Umbilical cord (tissue), 2 donors: ENCODE measurements at places on chromosomes 1 and 21.

GRCh38 chr1:96973605-96974004, 252.0 kb downstream of the PTBP2 start:
- no peak for DNase-seq

DNA sequence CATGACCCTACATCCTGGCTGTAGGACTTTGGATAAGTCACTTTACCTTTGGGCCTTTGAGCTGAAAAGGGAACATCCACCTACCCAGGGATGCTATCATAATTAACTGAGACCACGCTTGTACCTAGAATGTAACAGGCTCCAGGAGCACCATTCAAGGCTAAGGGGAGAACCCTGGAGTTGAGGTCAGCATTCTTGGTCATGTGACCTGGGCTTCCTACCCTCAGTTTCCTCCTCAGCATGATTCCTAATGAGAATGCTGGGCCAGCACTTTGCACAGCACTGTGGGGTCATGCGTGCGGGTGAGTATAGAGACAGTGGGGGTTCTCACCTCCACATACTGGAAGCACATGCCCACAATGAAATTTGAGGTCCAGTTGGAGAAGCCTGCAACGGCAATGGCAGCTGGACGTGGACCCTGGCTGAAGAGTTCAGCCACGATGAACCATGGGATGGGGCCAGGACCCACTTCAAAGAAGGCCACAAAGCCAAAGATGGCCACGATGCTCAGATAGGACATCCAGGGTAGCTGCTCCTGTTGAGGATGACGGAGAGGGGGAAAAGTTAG, 31.3 kb downstream of the SLC2A1 start:
- no peak for DNase-seq

- no peak for DNase-seq
These were observed 60.2 kb downstream of the TOMM20 start for GRCh38 chr1:235068158-235069121.

- DNase-seq: peak; percentile 76
These were observed at the start of gene RNF207 for GRCh38 chr1:6205849-6206519. RNF207 (plus strand) TSS chr1:6206119; CDS start chr1:6206536, 417 bp downstream.

DNA sequence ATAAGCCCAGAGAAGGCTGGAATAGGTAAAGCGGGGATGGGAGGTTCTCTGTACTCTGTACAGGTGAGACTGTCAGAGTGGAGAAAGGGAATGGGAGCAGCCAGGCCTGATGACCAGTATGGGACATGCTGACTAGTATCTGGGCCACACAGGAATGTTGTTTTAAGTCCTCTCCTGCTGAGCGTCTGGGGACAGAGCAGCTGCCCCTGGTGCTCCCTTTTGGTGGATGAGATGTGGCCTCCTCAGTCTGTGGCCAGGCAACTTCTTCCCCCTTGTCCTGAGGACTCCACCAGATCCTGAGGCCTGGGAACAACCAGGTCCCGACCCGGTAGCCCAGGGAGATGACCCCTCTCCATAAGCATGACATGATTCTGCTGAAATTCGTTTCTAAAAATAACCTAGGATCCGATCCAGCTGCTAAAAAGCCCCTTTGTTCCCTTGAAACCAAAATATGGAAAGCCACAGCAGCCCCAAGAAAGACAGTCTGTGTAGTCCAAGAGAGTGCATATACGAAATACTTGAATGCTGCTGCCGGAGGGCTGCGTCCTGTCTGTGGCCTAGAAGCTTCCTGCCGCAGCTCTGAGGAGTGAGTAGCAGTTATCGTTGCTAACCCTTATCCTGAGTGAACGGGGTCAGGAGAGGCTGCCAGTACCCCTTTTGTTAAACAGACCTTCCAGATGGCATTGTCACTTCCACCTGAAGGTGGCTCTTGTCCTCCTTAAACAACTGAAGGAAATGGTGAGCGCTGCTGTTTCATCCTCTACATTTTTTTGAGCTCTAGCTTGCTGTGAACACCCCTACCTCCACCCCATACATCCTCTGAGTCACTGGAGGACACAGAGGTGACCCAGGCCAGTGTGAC, 47.1 kb downstream of the ATP2B4 start:
- DNase-seq: peak; percentile 83

GRCh38 chr1:183021405-183022201, 1.6 kb upstream of the LAMC1 start:
- DNase-seq: no peak

GRCh38 chr1:231931846-231932454, 305.4 kb downstream of the DISC1 start:
- no peak for DNase-seq

DNA sequence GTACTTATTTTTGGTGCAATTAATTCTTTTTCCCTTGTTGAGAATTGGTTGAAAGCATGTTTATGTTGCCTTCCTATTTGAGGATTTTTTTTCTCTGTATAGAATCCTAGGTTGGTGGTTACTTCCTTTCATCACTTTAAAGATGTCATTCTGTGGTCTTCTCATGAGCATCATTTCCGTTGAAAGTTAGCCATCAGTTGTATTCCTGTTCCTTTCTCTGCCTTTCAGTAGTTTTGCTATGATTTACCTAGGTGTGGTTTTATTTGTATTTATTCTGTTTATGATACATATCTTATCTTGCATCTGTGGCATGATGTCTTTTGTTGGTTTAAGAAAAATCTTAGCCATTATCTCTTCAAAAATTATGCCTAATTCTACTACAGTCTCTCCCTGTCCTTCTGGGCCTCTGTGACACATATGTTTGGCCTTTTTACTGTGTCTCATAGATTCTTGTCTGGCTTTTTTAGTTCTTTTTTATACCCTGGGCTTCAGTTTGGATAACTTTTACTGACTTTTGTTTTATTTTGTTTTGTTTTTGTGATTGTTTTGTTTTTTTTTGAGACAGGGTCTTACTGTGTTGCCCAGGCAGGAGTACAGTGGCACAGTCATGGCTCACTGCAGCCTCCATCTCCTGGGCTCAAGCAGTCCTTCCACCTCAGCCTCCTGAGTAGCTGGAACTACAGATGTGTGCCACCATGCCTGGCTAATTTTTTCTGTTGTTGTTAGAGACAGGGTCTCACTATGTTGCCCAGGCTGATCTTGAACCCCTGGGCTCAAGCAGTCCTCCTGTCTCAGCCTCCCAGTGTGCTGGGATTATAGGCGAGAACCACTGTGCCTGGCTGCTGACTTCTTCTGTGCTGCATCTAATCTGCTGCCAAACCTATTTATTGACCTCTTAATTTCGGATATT, 24.1 kb downstream of the PTGFRN start:
- no peak for DNase-seq

DNA sequence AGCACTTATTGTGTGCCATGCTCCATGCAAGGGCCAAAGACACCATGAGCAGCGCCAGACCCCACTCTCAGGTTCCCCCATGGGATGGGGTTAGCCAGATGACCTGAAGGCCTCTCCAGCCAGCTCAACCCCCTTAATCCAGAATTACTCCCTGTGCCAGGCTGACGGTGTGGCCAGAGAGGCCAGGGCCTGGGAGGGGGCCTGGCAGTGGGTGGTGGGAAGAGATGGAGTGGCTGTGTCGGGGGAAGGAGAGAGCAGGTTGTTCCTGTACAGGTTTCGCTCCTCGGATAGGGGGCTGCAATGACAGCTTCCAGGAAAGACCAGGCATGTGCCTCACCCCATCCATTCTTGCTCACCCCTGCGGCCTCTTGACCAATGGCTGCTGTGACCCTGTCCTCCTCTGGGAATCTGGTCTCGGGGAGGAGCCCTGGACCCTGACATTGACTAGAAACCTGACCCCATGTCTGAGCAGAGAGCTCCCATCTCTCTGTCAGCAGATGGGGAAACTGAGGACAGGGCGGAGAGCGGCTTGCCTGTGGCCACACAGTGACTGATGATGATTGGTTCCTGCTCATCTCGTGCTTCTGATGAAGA, 345.3 kb downstream of the MATN1 start:
- DNase-seq: no peak

GRCh38 chr1:59022199-59022598, 238.4 kb upstream of the JUN start:
- no peak for DNase-seq

DNA sequence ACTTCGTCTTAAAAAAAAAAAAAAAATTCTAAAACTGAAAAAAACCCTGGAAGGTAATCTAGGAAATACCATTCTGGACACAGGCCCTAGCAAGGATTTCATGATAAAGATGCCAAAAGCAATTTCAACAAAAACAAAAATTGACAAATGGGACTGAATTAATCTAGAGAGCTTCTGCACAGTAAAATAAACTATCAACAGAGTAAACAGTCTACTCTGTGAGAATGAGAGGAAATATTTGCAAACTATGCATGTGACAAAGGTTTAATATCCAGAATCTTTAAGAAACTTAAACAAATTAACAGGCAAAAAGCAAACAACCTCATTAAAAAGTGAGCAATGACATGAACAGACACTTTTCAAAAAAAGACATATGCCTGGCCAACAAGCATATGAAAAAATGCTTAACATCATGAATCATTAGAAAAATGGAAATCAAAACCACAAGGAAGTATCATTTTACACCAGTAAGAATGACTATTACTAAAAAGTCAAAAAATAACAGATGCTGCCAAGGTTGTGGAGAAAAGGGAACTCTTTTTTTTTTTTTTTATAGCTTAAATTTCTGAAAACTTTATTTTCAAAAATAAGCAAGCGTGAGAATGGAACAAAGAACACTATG, 29.4 kb upstream of the RNPC3 start:
- no peak for DNase-seq

- no peak for DNase-seq
These were observed 6.3 kb downstream of the KIF17 start for GRCh38 chr1:20711285-20712214.

GRCh38 chr1:201570886-201571624, 32.1 kb downstream of the NAV1 start:
- DNase-seq: no peak

DNA sequence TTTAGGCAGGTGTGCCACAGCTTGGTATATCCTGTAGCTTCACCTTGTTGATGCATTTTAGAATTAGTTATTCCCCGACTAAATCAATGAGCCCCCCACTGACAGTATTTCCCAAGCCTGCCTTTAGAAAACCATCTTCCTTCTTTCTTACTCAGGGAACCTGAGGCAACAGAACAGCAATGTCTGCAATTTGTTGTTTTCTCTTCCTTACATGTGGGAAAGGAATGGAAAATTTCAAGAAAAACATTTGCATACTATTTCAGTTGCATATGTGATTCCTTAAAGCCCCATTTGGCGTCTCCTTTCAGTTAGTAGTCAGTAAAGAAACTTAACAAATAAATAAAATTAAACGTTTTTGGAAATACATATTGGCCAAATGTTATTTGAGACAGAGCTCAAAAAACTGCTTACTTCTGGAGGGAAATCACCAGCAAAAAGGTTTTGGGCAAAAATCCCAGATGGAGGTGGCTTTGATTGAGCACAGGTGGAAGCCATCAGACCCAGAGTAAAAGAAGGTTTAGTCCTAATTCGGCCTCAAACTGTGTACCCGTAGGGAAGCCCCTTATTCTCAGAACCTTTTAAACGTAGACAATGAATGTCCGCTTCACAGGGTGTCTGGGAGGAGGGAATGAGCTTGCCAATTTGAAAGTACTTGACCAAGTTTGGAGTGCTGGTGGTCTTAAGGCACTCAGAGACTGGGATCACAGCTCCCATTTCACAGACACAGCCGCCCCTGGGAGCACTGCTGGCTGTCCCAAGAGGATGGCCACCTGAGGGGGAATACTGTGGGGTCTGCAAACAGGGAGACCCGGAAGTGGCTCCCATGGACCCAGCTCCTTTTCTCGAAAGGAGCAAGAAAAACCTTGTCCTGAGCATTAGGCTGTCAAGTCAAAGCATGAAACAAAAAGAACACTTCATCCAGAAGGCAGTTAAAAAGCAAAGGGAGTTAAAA, 9.4 kb downstream of the LHX4 start:
- DNase-seq: no peak

DNA sequence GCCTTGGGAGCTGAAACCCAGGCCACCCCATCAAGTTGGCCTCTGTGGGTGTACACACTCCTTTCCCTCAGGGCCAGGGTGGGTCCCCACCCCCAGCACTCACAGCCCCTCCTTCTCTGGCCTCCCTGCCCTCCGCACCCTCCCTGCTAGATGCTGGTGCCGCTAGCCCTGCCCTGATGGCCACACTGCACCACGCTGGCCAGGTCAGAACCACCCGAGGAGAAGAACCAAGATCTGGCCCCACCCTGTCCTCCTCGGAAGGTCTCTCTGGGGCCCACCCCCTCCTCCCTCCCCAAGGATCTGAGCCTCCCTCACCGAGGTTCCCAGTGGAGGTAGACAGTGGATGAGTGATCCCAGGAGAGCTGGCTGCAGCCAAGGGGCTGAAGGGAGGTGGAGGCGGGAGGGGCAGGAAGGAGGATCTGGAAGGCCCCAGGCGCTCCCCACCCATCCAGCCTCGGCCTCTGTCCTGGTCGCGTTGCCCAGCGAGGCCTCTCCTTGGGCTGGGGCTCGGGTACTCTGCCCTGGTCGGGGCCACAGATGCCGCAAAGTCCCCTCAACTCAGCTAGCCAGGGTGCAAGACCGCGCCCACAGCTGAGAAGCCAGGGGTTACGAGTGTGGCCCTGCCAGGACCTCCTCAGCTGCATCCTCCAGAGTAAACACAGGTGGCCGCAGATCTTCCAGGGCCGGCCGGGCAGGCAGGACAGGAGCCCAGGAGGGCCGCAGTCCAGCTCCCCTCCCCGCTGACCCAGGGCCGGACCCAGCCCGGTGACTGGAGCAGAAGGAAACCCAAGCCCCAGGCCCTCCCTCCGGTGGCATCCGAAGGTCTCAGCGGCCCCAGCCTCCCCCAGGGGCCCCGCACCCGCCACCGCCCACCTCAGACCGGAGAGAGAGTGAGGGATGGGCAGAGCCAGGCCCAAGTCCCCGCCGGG, 5.2 kb downstream of the B3GALT6 start:
- peak; percentile 28 for DNase-seq

- DNase-seq: no peak
These were observed 9.4 kb downstream of the ZCCHC17 start for GRCh38 chr1:31306278-31306677.

DNA sequence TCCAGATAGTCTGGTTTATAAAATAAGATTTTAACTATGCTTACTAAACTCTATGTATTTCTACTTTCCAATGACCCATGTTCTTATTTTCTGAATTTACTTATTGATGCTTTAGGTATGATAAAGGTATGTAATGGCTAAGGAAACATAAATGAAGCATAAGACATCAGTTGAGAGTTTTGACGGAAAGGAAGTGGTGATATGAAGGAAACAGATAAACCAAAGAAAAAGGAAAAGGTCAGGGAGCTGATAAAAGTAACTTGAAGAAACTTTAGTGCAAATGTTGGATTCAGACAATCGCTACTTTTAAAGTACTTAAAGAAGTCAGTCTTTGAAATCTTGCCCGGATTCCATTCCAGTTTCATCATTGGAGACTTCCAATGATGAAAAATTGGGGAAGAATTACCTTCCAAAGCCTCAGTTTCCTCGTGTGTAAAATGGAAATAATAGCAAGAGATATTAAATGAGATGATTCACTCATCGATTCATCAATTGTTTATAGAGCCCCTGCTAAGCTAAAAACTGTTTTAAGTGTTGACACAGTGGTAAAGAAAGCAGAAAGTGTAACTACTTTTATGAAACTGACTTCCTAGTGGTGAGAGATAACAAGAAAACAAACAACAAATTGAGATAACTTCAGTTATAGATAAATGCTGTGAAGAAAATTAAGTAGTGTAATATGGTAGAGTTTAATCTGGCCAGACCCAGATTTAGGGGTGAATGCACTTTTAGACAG, 10.6 kb downstream of the PTPRC start:
- DNase-seq: no peak
